ENCODE measurements at places on chromosomes 11 and 22.
A peak's percentile ranks its signal among the peaks of the same experiment; 100 is the strongest.

- DNase-seq: no peak
Observed at GRCh38 chr11:2203440-2204259, 32.0 kb upstream of the TH start.

DNA sequence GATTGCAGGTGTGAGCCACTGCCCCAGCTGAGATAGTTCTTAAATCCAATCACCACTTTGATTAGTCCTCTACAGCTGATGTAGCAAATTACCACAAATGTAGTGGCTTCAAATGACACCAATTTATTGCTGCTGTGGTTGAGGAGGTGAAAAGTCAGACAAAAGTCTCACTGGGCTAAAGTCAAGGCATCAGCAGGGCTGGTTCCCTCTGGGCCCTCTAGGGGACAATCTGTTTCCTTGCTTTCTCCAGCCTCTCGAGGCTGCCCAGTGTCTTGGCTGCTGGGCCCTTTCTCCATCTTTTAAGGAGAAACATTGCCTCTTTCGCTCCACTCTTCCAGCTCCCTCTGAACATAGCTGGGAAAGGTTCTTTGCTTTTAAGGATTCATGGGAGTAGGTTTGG, 50.5 kb upstream of the SHANK2 start:
- no peak for DNase-seq

GRCh38 chr11:83102834-83103233, 31.1 kb upstream of the RAB30 start:
- no peak for DNase-seq

DNA sequence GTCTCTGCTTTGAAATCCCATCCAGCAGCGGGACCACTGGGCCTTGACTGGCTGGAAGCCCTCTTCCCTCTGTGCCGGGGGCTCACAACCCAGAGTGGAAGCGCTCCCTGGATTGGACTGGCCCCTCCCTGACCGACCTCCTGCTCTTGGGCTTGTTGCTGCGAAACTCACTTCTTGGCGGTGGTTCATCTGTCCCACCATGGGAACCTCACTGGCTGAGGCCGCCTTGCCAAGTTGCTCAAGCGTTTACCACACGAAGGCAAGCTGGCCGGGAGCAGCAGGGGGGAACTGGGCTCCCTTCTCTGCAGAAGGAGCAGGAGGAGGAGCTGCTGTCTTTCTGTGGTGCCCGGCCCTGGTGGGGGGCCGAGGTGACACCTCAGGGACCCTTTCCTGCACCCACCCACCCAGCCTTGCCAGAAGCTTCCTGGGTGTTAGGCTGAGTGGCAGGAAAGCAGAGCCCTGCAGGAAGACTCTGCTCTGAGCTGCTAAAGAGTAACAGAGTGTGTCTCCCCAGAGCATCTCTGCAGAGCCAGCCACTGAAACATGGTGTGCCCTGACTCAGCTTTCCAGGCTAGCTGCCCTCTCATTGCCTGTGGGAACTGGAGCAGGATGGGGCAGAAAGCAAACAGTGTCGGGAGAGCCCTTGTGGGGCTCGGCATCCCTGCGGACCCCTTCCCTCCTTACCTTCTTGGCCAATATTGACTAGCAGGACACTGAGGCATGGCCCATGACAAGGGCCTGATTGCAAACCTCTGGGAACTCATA, 88.5 kb upstream of the ALX4 start:
- no peak for DNase-seq

GRCh38 chr22:48906216-48906835, 921.3 kb downstream of the BRD1 start:
- DNase-seq: no peak

DNA sequence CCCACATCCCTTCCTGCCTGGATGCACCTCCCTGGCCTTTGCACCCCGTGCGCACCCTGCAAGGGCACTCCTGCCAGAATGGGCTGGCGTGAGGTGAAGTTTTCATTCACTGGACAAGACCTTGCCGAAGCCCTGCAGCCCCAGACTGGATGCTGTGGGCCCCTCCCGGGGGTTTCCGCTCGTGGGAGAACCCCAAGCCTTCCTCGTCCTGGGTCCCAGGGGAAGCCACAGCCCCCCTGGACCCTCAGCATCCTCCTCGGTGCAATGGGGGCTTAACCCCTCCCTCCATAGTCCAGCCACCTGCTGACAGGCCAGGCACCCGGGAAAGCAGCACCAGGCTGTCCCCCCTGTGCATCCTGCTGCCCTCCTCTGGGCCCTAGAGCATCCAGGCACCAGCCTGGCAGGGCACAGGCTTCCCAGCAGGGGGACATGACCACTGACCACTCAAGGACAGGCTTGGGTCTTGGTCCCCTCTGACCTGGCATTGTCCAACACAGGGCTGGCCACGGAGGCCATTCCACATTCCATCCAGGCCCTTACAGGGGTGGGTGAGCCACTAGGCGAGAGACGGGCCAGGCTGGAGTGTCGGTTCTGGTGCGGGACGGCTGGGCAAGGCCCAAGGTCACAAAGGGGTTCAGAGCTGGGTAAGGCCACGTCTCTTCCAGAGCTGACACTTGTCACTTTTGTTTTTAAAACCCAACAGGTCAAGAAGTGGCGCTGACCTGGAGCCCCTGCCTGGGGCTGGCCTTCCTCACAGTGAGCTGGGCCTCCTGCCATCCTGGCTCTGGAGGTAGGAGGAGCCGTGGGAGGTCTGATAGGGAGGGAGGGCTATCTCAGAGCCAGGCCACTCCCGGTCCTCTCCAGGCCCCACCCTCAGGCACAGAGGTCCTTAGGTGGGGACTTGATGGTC, 41.5 kb upstream of the PPARA start:
- no peak for DNase-seq

GRCh38 chr22:40524392-40525249, 111.9 kb downstream of the MRTFA start:
- DNase-seq: no peak

GRCh38 chr11:90124946-90125345, 9.5 kb upstream of the NAALAD2 start:
- no peak for DNase-seq

- peak; percentile 5 for DNase-seq
Observed at GRCh38 chr11:100575860-100576717, 111.0 kb upstream of the ARHGAP42 start.

GRCh38 chr11:61353131-61354067, 8.3 kb downstream of the CYB561A3 start:
- no peak for DNase-seq

DNA sequence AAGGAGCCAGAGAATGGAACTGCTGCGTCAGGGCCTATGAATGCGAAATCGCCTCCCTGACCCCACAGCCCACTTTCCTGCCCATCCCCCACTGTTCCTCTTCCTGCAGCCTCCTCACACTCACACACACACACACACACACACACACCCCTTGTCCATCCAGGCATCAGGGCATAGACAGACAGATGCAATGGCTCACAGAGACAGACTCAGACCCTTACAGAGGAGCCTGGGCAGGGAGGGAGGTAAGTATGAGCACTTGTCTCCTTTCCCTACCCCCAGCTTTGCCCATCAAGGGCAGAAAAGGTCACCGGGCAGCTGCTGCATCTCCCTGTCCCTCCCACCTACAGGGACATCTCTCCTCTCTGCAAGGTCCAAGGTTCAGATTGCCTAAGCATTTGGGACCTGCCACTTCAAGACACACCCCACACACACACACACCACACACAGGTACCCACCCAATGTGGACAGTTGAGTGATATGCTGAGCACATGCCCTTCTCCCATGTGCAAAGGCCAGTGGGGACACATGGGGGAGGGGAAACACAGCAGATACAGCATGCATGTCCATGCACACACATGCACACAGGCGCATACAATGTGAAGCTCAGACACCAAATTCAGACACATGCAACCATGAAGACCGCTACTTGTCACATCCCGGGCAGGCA, 2.0 kb upstream of the NRXN2 start:
- DNase-seq: no peak

- DNase-seq: no peak
Observed at GRCh38 chr22:33341611-33342010, 283.4 kb upstream of the SYN3 start.

GRCh38 chr22:20232781-20233180, 35.3 kb downstream of the RTN4R start:
- no peak for DNase-seq

DNA sequence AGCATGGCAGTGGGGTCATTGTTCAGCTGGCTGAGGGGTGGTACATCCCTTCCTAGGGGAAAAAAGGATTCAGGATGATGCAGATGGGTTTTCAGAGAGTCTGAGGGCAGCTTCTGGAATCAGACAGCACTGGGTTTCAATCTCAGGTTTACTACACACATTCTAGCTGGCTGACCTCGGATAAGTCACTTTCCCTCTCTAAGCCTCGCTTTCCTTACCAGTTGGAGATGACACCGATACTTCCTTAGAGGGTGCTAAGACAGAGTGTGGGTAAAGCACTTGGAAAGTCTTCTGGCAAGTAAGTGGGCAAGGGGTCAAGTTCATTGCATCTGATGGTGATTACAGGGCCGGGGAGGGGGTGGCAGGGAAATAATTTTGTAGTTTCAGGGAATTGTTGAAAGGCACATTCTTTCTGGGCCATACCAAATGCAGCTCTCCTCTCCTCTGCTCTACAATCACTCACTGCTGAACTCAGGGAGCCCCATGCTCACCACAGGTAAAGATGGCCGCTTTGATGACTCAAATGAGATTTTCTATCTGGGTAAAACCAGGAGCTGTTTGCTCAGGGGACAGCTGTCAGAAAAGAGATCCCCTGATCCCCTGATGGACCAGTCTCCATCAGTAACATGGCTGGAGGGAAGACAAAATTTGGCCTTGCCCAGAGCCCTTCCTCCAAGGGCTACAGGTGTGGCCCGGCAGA, 6.5 kb upstream of the MIAT start:
- no peak for DNase-seq

DNA sequence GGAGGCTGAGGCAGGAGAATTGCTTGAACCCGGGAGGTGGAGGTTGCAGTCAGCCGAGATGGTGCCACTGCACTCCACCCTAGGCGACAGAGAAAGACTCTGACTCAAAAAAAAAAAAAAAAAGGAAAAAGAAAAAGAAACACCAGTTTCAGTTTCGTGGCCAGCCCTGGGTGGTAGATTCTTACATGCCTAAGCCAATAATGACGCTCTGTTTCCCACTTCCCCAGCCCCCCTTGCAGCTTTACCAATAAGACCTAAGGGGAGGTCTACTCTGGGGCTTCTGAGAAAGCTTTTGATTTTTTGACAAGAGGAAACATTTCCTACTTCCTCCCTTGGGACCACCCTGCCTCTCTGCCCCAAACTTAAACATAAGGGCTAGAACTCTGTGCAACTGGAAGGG, 30.0 kb upstream of the PTPRJ start:
- peak; percentile 68 for DNase-seq

DNA sequence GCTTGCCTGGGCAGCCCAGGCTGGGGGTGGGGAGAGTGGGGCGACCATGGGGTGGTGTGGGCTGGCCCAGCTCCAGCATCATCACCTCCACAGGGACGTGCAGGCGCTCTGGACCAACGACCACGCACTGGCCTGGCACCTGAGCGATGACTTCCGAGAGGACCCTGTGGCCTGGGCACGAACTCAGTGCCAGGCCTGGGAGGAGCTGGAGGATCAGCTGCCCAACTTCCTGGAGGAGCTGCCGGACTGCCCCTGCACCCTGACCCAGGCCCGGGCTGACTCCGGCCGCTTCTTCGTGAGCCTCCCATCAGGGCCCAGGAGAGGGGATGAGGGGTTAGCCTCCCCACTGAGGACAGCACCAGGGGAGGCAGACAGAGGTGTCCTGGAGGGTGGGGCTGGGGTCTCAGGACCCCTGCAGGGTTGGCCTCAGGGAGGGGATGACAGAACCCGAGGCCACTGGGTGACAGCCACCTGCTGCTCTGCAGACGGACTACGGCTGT, 3.8 kb downstream of the SUSD2 start:
- DNase-seq: no peak

GRCh38 chr11:78657441-78657840, 82.8 kb upstream of the NARS2 start:
- no peak for DNase-seq

DNA sequence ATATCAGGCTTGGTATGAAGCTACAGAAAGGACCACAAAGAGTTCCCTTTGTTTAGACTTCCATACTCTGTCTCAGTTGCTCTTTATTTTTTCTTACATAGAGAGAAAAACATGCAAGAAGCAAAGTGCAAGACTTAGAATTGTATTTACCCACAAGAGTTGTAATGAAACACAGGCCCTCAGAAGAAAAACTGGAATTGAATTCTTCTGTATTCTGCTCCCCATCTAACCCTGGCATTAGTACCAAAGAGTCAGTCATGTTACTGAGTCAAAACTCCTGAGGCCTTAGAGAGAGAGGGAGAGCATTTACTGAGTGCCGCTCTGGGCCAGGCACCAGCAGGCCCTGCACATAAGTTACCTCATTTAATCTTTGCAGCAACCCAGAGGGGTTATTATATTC, 43.9 kb upstream of the DLAT start:
- no peak for DNase-seq

DNA sequence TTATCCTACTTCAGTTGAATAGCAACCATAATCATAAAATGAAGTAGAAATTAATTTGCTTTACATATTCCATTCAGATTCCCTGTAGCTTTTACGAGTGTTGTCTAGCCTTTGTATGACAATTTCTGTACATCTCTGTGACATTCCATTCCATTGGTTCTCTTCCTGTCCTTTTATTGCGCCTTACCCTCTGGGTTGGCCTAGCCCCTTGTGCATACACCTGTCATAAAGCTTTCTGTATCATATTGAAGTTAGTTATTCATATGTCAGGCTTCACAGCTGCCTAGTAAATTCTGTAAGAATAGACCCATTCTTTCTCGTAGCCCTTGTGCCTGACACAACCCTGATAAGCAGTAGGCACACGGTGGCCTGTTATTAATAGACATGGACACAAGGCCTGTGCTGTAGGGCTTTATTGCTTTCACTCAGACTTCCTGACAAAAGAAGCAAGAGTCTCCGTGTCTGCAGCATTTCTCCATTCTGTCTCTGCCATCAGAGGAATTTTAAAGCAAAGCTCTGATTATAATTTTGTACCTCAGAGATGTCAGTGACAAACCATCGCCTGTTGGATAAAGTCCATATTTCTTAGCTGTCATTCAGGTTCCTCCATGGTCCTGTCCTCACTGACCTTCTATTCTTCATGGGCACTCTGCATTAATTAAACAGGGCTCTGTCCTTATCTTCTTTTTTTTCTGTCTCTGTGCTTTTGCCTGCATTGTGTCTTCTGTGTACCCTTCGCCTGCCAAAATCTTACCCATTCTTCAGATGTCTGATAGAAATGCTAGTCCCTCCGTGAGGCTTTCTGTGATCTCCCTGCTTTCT, 49.4 kb downstream of the BID start:
- DNase-seq: no peak

GRCh38 chr11:11636671-11637070, 14.9 kb upstream of the GALNT18 start:
- no peak for DNase-seq

GRCh38 chr22:37109242-37109917, at the start of gene TMPRSS6:
Gene TMPRSS6, minus strand, starts transcription at chr22:37109713. Its CDS starts 6,296 bp downstream, at chr22:37103417.
- no peak for DNase-seq

GRCh38 chr11:63974259-63975143, at the start of gene COX8A:
Gene COX8A, plus strand, starts transcription at chr11:63974620. Its CDS starts 61 bp downstream, at chr11:63974681.
- DNase-seq: peak; percentile 99

GRCh38 chr11:119236891-119237290, 30.8 kb downstream of the CBL start:
- no peak for DNase-seq

DNA sequence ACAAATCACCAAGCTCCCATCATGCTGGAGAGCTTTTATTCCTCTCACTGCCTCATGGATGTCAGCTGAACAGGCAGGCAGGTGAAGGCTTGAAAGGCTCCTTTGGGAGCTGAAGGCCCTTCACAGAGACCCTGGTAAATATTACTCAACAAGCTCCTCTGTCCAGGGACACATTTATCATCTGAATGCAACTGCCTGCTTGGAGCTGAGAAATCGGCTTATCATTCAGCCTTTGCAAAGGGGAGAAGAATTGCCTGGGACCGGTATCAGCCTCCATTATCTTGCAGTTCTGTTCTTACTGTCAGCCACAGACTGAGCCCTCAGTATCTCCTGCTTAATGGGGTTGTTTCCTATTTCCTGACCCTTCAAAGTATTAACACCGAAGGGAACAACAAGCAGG, 113.8 kb upstream of the PITPNB start:
- DNase-seq: no peak

Data from CD4-positive, alpha-beta T cell treated with Interleukin-10 for 1 hour (primary cell).